Glutamatergic neuron (in vitro differentiated cells): ENCODE measurements at places on chromosomes 1 and 21. TPM values are rescaled to one million over a fixed set of nuclear protein-coding genes. Genes with fewer than 3 reads are reported as not detected.

Gene DMRTA2
- total RNA-seq, result 0.42 TPM

Gene LACTBL1
- not detected for total RNA-seq

Gene PGBD5
- total RNA-seq, result 72.4 TPM

GRCh38 chr1:156612666-156613065 lies 6.5 kb upstream of the HAPLN2 start:
- no peak for DNase-seq

GRCh38 chr1:40732756-40733301 lies 41.3 kb downstream of the NFYC start:
- DNase-seq, result no peak

- DNase-seq, result no peak
These were observed 16.1 kb downstream of the IL6R start for GRCh38 chr1:154420961-154421924.
